Jurkat, Clone E6-1 (cell line): ENCODE measurements at places on chromosomes 12 and 14.

DNA sequence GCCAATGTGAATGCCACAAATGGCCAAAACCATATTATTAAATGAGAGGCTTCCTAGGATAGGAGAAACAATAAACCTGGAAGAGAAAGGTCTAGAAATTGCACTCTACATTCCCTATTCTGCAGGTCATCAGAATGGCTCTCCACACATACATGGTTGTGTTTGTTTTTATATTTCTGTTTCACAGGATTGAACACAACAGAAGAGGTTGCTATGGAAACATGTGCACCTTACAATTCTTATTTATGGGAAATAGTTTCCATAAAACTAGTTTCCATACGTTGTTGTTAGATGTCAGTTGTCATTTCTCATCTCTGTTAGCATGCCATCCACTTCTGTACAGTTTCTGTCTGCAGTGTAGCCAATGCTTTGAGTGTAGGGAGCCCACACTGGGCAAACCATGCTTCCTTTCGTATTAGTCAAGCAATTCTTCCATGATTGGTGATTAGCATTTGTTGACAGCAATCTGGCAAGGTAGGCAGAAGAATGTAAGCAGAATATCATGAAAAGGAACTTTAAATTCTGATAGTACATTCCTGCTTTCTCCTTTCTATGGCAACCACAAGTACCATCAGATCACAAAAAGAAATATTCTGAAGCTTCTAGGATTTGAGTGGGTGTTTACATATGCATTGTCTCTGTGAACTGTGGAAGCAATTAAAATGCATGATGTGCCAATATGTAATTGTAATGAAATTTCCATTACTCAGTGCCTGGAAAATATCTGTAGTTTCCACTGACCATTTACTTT lies 141.6 kb upstream of the AVPR1A start:
- DNase-seq: no peak

DNA sequence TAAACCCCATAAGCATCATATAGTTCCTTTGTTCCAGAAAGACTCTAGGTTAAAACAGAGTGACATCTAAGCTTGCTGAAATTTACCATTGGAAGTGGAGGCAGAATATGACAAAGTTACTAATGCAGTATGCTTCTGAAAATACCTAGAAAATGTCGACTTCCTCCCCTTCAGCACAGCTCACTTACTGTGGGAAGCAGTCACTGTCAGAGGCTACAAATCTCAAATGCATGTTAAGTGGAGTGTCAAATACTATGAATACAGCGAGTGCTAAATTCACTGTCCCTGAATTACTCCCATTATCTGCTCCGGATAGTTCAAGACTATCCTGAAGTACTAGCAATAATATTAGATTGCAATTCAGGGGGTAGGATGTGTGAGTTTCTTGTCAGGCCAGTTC lies 1454.6 kb downstream of the AACS start:
- no peak for DNase-seq

GRCh38 chr14:85409481-85410210 lies 120.3 kb upstream of the FLRT2 start:
- no peak for DNase-seq

DNA sequence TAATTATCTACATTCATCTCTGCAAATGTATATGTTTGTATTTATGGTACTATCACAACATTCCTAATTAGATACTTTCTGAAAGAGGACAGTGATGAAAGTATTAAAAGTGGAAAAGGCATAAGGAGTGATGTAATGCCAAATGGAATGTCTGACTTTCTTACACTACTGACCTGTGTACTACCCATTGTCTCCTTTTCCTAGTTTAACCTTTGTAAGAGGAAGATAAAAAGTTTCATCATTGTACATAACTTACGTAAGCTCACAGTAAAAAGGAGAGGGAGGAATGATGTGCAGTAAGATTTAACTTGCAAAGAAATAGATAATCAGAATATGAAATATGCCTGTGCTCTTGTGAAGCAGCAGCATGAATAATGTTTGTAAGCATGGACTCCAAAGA lies 55.9 kb downstream of the SOX5 start:
- DNase-seq: no peak

GRCh38 chr14:104676694-104677511 lies 12.5 kb upstream of the INF2 start:
- no peak for DNase-seq

DNA sequence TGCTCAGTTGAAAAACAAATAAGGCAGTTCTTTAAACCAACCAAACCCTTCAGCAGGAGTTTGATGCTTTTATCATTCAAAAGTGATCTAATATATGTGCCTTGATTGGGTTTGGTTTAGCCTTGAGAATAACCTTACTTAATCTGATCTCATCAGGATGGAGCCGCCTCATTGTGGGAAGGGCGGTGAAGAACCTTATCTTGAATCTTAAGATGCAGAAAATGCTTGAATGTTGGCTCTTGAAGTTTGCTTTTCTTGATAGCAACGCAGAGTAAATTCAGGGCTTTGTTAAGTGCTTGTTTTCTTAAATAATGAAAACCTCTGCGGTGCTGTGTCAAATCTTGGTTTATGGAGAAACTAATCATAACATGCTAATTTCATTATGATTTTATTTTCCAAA lies 138.2 kb downstream of the MON2 start:
- no peak for DNase-seq

DNA sequence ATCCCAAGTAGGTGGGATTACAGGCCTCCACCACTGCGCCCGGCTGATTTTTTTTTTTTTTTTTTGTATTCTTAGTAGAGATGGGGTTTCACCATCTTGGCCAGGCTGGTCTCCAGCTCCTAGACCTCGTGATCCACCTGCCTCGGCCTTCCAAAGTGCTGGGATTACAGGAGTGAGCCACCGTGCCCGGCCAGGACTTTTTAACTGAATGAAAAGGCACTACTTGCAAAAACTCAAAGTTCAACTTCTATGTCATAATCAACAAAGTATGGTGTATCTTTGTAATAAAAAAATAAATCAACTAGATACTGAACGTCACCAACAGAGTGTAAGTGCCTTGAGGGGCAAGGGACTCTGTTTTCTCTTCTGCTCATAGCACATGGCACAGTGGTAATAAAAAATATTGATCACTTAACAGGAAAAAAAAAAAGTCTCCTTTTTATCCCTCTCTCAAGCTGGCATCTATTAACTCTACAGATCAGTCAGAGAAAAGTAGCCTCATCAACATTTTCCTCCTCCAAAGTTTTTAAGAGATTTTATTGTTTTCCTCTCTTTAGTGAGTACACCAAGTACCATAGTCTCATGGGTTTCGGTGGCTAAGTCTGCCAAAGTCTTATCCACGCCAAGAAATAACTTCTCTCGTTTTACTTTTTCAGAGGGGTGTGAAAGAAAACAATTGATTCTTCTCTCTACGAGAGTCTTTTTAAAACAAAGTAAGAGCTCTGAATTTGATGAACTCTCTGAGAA lies 10.6 kb upstream of the FOXN3 start:
- no peak for DNase-seq

DNA sequence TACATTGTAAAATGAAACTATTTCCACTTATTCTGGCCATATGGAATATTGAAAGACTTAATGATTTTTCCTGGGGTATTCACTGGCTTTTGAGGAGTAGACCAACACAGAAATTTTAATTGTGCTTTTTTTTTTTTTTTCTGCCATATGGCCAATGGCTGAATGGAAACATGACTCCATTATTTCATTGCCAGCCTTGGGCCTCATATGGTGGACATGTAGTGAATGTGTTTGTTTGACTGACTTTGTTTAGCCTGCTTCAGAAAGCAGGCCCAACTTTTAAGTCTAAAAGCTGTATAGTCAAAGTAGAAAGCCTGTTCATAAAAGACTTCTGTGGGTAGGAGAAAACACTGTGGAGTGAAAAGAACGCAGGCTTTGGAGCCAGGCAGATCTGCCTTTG lies 2.4 kb downstream of the GNG2 start:
- no peak for DNase-seq

DNA sequence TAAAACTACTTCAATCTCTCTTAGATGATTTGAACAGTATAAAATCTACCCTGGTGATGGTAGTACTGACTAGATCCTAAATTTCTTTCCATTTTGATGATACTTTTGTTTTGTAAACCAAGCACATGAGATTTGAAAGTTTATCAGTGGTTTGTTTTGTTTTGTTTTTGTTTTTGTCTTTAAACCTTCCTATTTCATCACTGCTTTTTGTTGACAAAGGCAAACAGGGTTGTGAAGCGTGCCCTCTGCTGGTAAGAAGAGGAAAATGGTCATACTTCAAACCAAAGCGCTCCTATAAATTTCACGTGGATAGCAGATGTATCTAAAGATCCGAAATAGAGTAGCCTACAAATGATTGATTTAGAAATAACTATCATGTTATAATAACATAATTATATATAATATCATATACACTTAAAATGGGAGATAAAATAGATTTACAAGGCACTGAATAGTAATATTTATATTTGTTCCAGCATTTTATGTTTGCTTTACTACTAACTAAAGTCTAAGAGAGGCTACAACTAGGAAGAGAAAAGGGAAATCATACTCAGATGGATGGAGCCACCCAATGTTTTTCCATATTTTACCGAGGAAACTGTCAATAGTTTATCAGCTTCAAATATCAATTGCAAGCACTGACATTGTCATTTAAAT lies 254.0 kb upstream of the USP15 start:
- DNase-seq: peak; percentile 43

DNA sequence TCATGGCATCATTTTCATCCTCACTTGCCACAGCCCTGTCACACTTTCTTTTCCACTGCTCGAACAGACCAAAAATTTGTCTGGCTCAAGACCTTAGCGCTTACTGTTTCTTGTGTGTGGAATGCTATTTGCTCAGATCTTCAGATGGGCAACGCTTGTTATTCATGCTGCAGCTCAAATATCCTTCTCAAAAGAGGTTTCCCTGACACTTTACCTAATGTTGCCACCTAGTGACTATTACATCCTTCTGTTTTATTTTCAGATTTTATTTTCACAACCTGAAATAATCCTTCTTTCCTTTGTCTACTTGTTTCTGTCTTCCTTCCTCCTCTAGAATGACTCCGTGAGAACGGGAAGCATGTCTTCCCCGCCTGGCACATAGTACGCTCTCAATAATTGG lies 5.6 kb downstream of the FBXO33 start:
- peak; percentile 50 for DNase-seq

DNA sequence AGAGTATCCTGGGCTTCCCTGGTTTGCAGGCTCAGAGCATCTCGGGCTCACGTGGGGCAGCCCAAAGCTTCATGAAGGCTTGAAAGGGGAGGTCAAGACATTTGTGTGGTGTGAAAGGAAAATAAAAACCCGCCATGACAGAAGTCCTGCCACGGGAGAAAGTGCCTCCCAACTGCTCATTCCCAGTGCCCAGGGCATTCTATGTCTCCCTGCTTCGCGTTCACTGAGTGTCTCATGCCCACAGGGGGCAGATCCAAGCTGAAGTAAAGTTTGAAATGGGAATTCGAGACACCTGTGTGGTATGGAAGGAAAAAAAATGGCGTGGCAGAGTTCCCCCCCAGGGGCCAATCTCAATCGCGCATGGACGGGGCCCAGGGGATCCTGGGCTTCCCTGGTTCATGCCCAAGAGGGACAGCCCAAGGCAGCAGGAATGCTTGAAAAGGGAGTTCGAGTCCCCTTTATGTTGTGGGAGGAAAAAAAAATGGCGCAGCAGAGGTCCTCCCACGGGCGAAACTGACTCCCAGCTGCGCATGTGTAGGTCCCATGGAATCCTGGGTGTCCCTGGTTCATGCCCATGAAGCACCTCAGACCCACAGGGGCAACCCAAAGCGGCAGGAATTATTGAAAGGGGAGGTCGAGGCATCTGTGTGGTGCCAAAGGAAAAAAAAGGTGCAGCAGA lies 576.7 kb downstream of the ALG10 start:
- no peak for DNase-seq

DNA sequence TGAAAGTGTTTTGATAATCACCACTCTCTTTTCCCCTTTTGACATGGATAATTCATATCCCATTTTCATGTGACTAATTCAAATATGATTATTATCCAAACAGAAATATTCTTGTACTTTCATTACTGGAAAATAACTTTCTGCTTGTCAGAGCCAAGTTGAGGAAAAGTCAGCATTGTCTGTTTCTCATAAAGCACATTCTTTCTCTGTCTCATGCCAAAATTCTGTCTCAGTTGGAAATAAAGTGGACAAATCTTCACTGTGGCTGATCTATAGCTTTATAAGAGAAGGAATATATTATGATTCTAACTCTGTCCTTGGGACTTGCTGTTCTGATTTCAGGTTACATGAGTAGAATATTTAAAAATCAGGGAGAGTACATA lies 22.7 kb upstream of the PRICKLE1 start:
- DNase-seq: no peak
